ENCODE measurements at places on chromosomes 3 and 15.

DNA sequence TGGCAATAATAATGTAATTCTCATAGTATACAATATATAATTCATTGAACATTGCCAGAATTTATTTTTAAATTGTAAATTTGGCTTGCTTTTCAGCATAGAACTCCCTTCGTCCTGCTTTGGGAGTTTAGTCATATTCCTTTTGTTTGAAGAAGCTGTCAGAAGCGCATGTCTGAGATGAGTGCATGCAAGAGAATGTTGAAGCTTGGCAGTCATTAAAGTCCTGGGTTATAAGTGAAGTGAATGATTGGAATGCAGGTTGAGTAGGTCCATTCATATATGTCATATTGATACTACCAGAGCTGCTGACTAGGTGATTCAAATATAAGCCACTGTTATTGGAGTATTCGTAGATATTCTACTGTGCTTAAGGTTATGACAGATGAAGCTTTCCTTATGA is 243.6 kb upstream of the MDFIC2 start:
- DNase-seq, result no peak

DNA sequence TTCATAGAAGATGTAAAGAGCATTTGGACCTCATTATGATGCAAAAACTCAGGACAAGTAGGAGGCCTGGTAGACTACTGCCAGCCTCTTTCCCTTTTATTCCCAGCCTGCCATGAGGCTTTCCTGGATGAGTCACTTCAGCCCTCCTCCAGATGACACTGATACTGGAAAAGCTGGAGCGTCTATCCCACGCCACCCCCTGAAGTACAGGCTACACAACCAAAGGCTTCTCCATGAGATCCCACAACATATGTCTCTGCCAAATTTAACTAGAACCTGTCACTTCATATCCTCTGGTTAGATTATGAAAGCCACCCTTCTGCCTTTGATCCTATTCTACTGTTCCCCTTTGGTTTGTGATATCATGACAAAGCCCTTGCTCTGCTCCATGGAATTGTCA is 56.1 kb upstream of the CPNE4 start:
- no peak for DNase-seq

- DNase-seq, result no peak
Observed at GRCh38 chr3:197520311-197521276, 35.2 kb downstream of the BDH1 start.

DNA sequence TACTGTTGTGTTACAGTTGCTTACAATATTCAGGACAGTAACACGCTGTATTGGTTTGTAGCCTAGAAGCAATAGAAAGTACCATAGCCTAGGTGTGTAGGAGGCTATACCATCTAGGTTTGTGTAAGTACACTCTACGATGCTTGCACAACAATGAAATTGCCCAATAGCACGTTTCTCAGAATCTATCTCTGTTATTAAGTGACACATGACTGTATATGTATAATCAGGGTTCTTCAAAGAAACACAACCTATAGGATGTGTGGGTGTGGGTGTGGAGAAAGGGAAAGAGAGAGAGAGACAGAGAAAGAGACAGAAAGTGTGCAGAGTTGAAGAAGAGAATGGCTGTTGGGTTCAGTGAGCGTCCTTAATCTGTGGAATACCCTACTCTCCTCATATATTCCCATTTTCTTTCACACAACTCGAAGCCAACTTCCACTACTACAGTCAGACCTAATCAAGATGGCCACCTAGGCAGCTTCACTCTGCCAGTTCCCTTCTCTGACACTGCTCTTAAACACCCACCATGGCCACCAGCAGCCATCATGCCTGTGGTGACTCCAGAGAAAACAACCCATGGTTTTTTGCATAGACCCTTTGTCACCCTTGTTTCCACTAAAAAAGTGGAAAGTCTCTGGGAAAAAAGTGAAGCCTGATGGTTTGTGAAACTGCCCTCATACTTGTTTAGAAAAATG is 5.8 kb upstream of the PPP4R2 start:
- DNase-seq, result no peak

GRCh38 chr3:67526246-67526645 is 128.2 kb downstream of the SUCLG2 start:
- no peak for DNase-seq

- DNase-seq, result no peak
Observed at GRCh38 chr3:149902498-149903139, 68.1 kb downstream of the PFN2 start.

DNA sequence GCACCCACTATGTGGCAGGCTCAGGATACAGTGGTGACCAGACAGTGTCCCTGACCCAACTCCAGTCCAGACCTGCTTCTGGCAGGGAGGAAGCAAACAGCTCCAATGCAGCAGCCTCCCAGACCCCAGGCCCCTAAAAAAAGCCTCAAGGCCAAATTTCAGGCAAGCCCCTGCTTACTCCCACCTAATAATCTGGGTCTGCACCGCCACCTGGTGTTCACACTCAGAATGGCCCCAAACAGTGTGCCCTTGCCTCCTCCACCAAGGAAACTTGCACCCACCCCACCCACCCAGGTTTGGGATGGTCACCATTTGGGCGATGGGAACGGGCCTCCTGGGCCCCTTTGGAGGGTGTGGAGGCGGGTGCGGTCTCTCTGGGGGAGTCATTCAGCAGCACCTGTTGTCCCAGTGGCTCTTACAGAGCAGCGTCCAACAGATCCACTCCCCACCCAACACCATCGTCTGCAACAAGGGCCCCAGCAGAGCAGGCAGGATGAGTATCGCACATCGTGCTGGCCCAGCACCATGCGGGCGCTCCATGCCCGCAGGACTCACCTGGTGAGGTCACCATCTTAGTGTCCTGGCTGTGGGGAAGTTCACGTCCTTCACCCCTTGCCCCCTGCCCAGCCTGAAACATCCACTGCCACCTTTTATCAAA is 17.3 kb downstream of the C3orf18 start:
- DNase-seq, result peak; percentile 71

DNA sequence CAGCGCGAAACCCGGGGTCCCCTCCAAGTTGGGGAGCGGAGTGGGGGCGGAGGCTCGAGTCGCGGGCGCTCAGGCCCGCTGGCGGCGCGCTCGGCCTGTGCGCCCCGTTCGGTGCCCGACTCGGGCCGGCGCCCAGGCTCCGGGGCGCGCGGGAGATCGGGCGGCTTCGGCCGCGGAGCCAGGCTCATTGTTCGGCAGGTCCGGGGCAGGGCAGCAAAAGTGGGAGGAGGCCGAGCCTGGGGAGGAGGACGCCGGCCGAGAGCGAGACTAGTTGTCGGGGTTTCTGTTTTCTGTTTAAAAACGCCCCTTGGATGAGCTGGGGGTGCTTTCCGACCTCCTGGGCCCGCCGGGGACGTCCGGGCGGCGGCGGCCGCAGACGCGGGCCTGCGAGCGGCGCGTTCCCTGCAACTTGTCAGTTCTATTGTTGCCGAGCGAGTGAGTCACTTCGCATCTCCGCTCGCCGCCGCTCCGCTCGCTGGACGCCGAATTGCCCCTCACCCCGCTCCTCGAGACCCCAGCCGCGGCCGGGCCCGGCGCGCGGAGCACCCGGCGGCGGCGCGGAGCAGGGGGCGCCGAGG is 676 bp downstream of the TCF12 start:
- peak; percentile 40 for DNase-seq

DNA sequence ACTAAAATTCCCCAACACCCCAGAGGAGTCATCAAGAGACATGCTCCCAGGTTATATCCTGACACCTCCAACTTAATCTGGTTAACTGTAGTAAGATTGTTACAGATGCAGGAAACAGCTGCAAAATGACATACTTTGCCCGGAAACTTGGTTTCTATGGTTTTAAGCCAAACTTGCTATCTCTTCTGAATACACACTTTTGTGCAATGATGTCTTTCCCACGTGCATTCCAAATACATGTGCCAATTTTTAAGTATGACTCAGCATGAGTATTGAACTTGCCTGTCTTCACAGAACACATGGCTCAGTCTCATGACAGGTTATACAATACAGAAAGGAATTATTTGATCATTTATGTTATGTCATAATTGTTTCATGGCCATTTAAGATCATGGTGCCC is 207.0 kb upstream of the DCBLD2 start:
- no peak for DNase-seq

- no peak for DNase-seq
Observed at GRCh38 chr3:141851411-141851810, 25.0 kb upstream of the ATP1B3 start.

DNA sequence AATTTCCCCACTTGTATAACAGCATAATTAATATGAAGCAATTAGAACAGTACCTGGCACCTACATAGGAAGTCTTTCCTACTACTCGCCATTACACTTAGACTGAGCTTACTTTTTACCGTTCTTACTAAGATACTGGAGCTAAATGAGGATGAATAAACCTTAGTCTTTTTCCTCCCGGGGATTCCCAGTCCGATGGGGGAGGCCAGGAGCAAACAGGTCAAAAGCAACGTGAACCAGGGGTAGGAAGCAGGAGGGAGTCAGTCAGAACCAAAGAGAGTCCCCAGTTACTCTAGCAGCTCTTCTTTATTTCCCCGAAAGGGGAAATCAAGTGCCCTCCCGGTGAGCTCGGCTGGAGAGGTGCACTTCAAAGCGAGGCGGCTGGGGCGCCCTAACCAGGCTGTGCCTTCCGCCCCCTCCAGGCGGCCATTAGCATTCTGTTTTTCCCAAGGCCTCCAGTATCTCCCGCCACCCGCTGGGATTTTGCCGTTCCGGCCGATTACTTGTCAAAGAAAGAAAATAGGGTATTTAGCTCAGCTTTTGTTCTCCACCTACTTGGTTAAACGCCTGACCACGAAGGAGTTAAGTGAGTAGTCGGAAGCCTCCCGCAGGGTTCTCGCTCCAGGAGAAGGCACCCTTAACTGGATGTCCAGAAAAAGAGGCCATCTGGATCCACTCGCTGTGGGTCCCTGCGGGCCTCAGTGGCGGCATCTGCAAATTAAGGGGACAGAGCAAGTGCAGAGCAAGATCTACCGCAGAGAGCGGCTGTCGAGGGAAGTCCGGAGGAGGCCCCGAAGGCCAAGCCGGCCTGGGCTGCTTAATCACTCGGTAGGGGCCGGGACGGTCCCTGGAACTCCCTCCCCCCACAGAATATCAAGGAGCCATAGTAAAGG is 6.3 kb upstream of the EOMES start:
- no peak for DNase-seq

DNA sequence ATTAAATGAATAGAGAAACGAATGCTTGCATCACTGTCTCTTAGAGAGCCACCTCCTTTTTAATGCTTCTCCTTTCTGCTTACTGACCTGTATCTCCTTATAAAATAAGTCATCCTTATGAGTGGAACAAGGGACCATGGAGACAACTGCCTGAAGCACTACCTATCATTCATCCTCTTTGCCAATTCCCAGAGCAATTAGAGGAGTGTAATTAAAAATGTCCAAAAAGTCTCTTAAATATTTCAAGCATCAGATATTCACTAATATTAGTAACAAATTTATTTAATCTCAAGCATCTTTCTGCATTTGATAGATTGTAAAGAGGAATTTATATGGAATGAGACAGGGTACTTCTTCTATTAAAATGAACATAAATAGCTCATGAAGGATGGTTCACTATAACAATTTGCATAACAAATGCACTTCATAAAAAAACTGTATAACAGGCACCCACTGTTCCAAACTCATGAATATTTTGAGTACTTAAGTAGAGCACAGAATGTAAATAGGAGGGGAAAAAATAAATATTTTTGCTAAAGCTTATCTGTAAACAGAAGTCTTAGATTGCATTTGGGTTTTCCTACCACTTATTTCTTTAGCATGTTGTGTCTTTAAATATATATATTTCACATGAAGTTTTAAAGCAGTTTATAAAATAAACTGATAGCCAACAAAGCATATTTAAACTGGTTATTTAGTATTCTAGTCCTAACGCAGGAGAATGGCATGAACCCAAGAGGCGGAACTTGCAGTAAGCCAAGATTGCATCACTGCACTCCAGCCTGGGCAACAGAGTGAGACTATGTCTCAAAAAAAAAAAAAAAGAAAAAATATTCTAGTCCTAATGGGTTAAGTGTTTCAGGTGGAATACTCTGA is 269.3 kb downstream of the TBL1XR1 start:
- DNase-seq, result no peak

GRCh38 chr3:121834157-121834670 is 646 bp downstream of the IQCB1 start:
- no peak for DNase-seq

DNA sequence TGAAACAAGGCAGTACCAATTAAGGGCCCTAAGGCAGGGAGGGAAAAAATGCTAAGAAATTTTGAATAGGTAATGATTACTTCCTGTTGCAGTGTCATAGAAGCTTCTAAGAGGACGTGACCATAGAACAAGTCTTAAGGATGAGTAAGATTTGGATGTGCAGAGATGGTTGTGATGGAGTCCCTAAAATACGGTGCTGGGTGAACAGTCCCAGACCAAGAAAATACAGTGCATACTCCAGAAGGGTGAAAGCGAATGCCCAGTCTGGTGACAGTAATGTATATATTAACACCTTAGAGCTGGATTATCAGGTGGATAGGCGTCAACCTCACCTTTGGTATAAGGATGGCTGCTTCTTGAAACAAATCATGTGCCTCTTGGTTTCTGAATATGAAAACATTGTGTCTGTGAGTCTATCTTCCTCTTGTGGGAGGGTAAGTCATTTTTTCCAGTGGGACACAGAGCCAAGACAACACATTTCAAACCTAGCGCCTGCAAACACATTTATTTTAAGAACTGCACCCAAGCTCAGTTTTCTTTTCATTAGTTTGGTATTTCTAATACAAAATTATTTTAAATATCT is 101.2 kb upstream of the TP63 start:
- no peak for DNase-seq

GRCh38 chr15:68047826-68048225 is 6.3 kb upstream of the PIAS1 start:
- no peak for DNase-seq

GRCh38 chr3:156655819-156656550 is 18.4 kb upstream of the TIPARP start:
- DNase-seq, result no peak

- no peak for DNase-seq
Observed at GRCh38 chr3:132659000-132659364, 627 bp downstream of the ACAD11 start.

DNA sequence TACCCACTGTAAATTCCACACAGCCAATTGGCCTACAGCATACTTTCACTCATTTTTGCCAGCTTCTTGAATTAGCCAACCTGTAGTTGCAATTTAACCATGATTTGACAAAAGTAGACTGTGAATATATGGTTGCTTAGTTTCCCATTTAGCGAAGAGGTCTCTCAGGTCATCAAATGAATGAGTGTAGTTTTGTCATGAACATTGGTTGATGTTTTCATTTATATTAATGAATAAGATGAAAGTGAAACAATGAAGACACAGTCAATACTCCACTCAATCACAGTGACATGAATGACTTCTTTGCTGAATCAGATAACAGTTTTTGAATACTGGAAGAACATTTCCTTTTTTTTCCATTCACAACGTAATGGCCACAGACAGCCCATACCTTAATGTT is 15.3 kb upstream of the FAM3D start:
- no peak for DNase-seq

Data from hematopoietic multipotent progenitor cell treated with erythropoietin and hydrocortisone succinate and interleukin-3 and kit ligand, for 15 days (in vitro differentiated cells).